ENCODE measurements at places on chromosomes 11 and 22.

DNA sequence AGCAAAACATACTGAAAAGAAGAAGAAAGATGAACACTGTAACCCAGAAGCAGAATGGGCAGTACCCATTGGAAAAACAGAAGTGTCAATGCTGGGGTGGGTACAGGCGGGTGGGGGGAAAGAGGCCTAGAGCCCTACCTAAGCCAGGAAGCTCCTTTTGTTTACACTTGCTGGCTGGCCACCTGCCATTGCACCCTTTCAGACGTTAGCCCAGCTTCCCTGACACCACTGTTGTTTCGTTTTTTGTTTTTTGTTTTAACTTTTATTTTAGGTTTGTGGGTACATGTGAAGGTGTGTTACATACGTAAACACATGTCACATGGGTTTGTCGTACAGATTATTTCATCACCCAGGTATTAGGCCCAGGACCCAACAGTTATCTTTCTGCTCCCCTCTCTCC, 55.4 kb downstream of the PLEKHA7 start:
- no peak for DNase-seq

DNA sequence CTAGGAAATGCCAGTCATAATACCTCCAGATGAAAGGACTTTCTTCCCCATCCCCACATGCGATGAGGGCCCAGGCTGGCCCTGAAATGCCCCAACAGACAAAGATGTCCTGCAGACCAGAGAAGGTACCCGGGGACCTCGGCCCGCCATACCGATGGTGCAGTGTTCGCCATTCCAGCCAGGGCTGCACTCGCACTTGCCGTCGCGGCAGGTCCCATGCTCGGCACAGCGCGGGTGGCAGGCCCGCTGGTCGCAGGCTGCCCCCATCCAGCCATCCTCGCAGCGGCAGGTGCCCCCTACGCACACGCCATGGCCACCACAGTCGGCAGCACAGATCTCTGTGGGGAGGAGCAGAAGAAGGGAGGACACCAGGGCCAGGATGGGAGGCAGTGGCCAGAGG, 212.1 kb upstream of the NARS2 start:
- no peak for DNase-seq

- no peak for DNase-seq
Measured at GRCh38 chr22:30782613-30783012, 87.9 kb downstream of the OSBP2 start.

GRCh38 chr22:43270314-43270908, 72.8 kb downstream of the SCUBE1 start:
- DNase-seq: no peak

DNA sequence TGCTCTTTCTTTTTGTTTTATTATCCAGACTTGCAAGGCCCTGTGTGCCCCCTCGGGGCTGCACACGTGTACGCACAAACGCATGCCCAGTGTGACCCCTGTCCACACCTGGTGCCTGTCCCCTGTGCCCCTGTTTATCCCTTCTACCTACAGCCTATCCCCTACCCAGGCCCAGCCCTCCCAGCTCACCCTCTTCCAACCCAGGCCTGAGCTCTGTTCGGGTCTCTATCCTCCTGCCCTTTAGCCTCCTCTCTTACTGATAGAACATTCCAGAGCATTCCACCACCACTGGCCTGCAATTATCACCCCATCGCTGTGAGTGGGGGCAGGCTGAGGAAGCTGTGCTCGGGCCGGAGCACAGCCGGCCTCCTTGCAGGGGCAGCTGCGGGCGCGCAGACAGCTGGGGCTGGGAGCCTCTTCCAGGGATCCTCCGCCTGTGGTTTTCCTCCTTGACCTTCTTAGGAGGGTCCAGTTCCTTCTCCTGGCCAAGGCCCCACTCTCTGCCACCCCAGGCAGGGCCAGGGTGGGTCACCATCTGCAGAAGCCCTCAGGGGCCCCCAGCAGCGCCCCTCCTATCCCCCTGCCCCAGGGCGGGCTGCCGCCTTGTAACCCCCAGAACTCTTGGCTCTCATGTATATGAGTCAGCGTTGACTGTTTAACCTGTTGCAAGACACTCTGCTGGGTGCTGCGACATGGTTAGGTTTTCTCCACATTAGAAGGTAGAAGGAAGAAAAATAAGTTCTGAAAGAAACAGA, 41.8 kb upstream of the KCNQ1OT1 start:
- DNase-seq: peak; percentile 39

GRCh38 chr11:128341280-128342248, 245.8 kb downstream of the ETS1 start:
- no peak for DNase-seq

- no peak for DNase-seq
Measured at GRCh38 chr11:2298795-2299761, 2.6 kb downstream of the C11orf21 start.

- no peak for DNase-seq
Measured at GRCh38 chr11:70820712-70821111, 422.4 kb downstream of the CTTN start.

GRCh38 chr22:28894334-28894733, 11.0 kb downstream of the ZNRF3 start:
- no peak for DNase-seq

- no peak for DNase-seq
Measured at GRCh38 chr22:50243685-50244419, 971 bp downstream of the TUBGCP6 start.

DNA sequence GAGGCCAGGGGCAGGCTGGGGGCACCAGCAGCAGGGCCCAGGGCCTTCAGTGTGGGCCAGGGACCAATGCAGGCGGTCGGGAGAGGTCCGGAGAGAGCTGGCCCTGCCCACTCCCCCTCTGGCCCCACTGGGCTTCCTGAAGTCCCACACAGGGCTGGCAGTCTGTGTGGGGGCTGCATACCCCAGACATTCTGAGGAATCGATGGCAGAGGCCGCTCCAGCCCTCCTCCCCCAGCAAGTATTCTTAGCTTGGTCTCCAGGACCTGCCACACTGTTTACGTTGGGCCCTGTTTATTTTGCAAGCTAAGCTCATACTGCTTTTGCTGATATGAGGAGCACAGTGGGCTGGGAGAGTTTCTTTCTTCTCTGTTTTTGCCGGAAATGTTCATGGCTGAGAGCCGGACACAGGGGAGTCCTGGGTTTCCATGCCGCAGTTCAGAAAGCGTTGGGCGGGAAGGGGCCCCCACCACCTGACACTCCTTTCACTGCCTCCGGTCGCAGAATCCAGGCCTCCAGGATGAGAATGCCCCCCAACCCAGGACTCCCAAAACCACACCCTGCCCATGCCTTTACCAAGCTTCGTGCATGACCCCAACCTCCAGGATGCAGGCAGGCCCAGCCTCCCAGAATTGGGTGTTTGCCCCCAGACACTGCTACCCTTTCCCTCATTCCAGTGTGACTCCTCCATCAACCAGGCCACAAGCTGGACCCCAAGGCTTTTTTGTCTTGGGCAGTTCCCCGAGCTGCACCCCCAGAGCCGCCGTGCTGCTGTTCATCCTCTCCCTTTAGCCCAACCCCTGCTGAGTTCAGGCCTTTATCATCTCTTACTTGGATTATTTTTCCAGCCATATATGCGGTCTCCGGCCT, 81.8 kb upstream of the KCNQ1OT1 start:
- no peak for DNase-seq

- no peak for DNase-seq
Measured at GRCh38 chr11:61699737-61700160, 19.6 kb downstream of the DAGLA start.

- no peak for DNase-seq
Measured at GRCh38 chr11:103266167-103266831, 157.1 kb downstream of the DYNC2H1 start.

- peak; percentile 37 for DNase-seq
Measured at GRCh38 chr22:42169055-42169469, 38.5 kb upstream of the CYP2D6 start.

GRCh38 chr11:19200410-19201201, 1.2 kb downstream of the CSRP3 start:
- DNase-seq: peak; percentile 11

GRCh38 chr11:77966338-77966737, 28.1 kb downstream of the INTS4 start:
- no peak for DNase-seq

DNA sequence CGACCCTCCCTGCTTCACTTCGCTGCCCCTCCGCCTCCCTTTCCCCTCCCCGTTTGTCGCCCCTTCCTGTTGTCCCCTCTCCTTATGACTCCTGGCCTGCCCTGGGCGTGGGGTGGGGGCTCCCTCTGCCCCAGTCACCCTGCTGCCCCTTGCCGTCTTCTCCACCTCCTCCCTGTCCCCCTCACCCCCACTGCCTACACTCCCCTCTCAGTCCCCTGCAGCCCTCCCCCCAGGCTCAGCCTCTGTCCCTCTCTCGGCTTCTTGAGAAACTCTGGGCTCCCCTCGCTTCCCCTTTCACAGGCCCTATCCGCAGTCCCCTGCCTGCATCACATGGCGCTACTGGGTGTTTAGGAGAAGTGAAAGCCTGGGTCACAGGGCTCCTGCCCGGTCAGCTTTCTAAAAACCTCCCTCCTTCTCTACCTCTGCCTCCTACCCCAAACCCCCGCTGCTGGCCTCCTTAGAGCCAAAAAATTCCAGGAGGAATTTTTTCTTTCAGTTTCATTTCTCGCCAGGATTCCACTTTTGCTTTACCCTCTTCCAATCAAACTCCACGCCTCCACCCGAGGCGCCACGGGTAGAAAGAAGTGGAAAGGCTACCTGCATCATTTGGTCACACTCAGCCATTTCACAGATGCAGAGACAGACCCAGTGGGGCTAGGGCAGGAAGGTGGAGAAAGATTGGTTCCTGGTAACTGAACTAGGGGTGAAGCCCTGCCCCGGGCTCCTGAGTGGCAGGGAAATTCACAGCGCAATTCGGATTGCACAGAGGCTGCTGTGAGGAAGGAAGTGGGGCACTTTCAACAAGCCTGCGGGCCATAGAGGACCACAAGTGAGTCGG, at the start of gene SLC15A3:
Gene SLC15A3, minus strand, starts transcription at position 273 of the 838 bp plus-strand sequence. CDS start 625 bp downstream, outside the sequence.
- no peak for DNase-seq

GRCh38 chr22:26658161-26658560, 773 bp downstream of the MIAT start:
- no peak for DNase-seq

- DNase-seq: no peak
Measured at GRCh38 chr11:87304412-87304811, 266.7 kb downstream of the TMEM135 start.

DNA sequence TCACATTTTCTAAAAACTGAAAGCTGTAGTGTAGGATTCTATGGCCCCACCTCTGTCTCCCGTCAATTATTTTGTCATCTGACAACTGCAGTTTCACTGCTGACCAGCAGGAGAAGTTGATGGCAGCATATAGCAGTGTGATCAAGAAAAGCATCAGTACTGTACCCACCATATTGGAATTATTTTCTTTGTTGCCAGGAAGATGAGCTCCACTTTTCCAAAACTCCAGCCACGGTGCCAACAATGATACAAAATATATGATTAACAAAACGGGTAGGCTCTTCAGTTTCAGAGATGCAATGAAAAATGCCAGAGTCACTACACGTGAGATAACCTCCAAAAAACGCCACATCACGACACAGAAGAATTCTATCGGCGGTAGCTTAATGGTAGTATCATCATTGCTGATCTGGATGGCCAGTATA, 41.3 kb downstream of the XKR3 start:
- DNase-seq: no peak

- no peak for DNase-seq
Measured at GRCh38 chr11:75323609-75324008, 27.9 kb downstream of the ARRB1 start.

- no peak for DNase-seq
Measured at GRCh38 chr11:76048763-76049162, 157.5 kb downstream of the WNT11 start.

- DNase-seq: no peak
Measured at GRCh38 chr11:62122076-62122475, 1.7 kb upstream of the INCENP start.

DNA sequence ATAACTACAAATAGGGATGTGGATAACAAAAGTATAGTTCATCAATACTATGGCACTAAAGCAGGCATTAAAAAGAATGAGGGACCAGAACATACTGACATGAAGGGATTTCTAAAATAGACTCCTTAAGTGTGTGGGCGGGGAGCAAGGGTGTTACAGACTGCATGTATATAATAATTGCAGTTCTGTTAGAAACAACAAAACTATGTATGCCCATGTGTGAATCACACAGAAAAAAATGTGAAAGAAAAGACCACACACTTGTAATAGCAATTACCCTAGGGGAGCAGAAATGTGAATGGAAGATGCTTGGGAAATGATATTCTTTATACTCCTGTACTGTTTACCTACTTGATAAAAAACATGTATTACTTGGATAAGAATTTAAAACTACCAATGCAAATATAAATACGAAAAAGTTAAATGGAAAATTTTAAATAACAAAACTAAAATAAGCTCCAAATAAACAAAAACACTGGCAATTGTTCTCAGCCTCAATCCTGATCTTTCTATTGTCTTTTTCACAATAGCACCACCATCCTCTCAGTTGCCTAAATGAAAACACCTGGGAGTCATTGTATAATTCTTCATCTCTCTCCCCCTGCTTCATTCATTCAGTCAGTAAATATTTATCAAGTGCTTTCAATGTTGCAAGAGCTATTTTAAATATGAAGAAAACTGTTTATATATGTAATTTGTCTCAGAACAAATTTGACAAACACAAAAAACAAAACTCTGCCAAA, 129.8 kb downstream of the FCHSD2 start:
- no peak for DNase-seq

- DNase-seq: no peak
Measured at GRCh38 chr11:79062814-79063762, 377.7 kb downstream of the TENM4 start.

DNA sequence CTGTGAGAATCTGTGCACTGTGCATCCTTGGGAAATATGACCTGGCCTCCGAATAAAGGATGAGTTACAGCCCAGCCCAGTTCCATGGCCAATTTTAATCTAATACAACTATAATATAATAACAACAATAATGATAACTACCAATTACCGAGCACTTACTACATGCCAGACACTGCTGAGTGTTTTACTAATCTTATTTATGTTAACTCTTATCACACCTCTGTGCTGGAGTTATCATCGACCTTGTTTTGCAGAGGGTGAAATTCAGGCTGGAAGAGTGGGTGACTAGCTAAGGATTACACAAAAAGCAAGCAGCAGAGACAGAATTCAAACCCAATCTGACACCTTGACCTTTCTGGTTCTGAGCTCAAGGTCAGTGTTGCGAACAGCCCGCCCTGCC, 83.9 kb downstream of the GALNT18 start:
- DNase-seq: no peak

- no peak for DNase-seq
Measured at GRCh38 chr22:30605449-30606110, 1.4 kb upstream of the TCN2 start.

DNA sequence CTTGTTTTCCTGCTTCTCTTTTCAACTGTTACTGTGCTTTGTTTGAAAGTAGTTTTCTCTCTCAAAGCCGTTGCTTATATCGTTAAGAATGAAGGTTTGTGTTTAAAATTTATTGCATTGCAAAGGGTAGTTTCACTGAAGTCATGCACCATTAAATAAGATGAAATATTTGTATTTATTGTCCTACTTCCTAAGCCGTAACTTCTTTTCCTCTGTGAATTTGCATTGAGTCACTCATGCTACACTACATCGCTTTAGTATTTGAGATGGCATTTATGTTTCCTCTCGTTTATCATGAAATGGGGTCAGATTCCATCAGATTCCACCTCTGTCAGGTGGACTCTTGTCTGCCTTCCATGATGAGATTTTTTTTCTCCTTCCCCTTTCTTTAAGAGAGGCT, 65.8 kb upstream of the RASSF10 start:
- DNase-seq: no peak
